Activated T-cell treated with anti-CD3 and anti-CD28 coated beads for 4 hours (primary cell): ENCODE measurements at places on chromosomes 12 and 14.

DNA sequence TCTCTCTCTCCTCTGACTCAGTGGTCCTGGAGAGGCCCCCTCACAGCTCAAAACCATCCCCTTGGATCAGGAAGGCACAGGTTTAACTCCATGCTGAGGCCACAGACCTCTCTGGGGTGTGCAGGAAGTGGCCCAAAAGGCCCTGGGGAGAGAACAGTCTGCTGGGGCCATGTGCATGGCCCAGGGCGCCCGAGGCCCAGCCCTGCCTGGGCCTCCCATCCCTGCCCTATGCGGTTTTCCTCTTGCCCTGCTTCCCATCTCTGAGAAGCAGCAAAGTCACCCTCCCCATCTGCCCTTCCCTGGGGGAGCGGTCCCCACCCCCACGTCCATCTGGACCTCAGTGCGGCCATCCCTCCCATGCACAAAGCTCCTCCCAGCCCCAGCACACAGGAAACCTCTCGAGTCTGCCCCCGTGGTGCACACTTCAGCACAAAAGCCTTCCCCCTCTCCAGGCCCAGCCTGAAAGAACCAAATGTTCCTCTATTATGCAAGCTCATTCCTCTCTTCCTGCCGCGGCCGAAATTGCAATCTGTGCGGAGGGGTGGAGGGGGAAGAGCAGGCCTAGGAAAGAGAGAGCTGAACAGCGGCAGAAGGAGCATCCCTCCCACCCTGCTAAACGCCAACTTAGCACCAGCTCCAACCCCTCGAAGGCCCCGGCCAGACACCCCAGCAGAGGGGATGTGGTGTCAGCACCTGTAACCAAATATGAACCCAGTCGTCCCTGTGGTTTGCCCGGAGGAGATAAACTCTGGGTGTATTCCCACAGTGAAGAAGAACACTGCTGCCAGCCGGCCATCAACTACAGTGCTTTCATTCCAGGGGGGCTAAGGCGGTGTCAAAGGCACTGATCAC, 108.5 kb downstream of the SCARB1 start:
- DNase-seq = no peak

GRCh38 chr14:54672688-54673087, 105.8 kb downstream of the SAMD4A start:
- no peak for DNase-seq

- DNase-seq = no peak
Measured at GRCh38 chr12:108349278-108349688, 10.2 kb upstream of the CMKLR1 start.

DNA sequence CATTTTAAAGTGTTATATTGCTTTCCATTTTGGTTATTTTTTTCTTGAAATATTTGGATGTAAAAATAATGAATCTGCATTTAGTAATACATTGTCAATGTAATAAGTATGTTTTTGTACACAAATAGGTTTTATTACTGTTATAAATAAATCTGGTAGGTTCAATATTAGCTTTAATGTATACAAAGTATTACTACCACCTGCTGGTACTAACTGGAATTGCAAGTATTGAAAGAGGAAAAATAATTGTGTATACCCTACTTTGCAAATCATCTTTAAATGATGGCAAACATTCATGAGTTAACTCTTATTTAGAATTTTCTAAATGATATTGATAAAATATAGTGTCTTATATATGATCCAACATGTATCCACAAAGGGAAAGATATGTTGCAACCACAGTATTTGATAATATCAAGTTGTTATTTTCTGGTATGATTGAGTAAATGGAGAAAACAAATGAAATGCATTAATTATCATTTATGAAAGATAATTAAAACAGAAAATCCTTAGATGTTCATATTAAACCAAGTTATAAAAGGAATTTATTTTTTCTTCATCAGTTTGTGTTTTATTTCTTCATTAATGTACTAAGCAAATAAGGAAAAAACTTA, 3.2 kb downstream of the OR4K2 start:
- DNase-seq = no peak

- peak; percentile 50 for DNase-seq
Measured at GRCh38 chr12:57069523-57069922, 9.1 kb downstream of the NEMP1 start.

- no peak for DNase-seq
Measured at GRCh38 chr14:57846596-57846995, 19.3 kb downstream of the SLC35F4 start.

DNA sequence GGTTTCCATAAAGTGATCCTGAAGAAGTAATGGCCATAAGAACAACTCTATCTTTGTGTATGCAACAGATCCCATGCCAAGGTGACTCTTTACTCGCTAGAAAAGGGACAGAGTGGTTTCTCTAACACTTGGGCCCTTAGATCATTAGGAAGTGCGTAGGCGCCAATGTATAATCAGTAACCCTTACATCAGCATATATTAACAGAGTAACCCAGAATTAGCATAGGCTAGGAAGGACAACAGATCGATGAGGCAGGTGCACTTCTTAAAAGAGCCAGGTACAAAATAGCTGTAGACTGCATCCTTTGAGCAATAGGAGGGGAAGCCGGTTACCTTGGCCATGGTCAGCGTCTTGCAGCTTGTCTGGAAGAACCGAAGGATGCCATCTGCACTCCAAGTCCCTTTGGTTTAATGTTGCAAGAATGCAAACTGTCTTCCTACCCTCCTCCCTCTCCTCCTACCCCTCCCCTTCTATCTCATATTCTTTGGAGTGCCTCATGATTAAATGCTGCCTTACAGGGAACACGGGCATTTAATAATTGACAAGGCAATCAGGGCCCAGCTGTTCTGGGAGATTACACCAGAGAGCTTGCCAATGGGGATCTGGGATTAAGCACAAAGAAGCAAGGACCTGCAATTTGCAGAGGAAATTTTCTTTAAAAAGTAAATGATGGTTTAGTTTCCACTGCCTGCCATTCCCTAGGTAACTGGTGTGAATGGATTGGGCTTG, 8.0 kb downstream of the GSG1 start:
- no peak for DNase-seq

GRCh38 chr12:28033538-28033915, 61.0 kb upstream of the PTHLH start:
- DNase-seq = no peak

DNA sequence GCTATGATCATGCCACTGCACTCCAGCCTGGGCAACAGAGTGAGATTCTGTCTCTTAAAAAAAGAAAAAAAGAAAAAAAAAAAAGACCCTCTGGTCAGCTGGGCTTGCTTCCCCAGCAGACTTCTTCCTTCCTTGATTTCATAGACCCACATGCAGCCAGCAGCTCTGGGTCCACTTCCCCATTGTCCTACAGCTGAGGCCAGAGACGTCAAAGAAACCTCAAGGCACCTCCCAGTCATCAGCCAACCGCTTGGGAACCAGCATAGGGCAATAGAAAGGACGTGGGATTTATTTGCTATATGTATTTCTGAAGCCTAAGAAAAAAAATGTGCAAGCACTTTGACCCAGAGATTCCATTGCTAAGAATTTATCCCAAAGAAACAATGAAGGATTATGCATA, 35.4 kb upstream of the SPPL3 start:
- no peak for DNase-seq

GRCh38 chr12:45235087-45236025, 19.5 kb downstream of the ANO6 start:
- no peak for DNase-seq

- DNase-seq = no peak
Measured at GRCh38 chr12:116538682-116539305, 20.4 kb upstream of the MAP1LC3B2 start.

GRCh38 chr14:90627478-90627877, 188.8 kb downstream of the TTC7B start:
- no peak for DNase-seq

DNA sequence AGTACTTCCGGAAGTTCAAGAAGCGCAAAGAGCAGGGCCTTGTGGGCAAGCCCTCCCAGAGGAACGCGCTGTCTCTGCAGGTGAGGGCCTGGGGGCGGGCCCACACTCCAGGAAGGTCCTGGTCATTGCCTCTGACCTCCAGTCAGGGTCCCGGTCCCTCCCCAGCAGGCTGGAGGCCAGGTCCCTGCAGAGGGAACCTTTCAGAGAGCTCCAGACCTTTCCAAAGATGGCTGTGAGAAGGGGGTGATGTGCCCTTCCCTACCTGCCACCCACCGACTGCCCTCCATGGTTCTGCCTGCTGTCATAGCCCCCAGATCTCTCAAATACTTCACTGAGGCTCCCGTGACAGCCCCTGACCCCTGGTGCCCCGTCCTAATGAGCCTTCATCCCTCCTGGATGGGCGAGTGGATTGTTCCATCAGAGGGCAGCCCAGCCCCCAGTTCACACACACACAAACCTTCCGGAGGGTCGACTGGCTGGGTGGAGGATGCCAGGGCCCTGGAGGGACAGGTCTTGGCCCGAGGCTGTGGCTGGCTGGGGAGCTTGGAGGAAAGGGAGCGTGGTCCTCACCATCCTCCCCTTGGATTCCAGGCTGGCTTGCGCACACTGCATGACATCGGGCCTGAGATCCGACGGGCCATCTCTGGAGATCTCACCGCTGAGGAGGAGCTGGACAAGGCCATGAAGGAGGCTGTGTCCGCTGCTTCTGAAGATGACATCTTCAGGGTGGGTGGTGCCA, 117.5 kb upstream of the FKBP4 start:
- DNase-seq = no peak

DNA sequence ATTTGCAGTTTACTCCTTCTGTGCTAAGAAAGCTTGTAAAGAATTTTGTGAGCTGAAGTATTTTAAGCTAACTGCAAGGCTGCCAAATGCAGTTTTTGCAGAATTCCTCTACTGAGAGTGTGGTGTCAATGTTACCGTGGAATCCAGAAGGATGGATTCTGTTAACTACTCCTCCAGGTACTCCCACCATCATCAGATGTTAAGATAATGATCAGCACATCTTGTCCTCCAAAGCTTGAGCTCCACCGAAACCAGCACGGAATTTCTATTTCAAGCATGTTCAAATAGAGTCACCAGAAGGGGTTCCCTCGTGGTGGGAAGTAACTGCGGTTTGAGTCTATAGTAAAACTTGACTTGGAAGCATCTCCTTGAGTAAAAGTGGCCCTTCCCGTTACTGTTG, 64.3 kb upstream of the CDKN3 start:
- DNase-seq = no peak

DNA sequence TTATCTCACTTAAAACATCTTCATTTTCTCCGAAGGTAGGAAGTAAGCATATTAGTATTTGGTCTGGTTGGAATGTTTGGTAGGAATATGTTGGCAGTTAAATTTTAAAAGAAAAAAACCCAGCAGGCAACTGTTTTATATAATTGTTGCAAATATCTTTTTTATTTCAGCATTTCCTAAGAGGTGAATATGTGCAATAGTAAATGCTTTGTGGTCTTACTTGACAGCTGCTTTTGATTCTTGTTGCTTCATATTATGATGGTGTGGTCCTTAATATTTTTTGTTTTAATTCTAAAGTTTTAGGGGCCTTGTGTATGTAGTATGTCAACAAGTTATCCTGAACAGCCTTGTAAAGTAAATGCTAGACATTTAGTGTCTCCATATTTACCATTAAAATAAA, 6.3 kb downstream of the TRAFD1 start:
- no peak for DNase-seq

DNA sequence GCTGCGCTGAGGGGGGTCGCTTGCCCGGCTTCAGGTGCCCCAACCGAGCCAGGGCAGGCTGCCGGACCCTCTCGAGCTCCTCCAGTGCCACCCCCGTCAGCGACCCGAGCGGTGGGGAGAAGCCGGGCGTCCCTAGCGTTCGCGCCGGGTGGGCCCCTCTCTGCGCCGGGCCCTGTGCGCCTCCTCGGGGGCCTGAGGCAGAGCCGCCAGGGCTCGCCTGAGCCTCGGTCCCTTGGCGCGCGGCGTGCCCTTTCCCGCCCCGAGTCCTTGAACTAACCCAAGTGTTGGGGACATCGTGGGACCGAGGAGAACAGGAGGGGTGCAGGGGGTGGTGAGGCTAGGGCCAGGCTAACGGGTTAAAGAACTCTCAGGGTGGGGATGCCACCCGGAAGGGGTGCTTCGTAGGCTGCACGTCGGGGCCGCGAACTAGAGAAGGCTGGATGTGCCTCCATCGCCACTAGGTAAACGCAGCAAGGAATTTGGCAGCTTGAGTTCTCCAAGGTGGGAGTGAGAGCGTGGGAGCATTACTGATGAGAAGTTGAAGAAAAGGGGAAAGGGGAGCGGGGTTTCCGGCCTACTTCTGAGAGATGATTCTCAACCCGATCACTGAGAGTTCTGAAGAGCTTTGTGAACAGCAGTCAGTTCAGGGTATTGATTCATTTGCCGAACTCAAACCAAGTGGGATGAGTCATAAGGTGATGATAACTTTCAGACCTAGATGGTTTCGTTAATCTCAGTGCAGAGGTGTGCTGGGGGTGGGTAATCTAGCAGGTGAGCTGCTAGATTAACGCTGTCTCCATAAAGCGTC, 618 bp downstream of the RNF34 start:
- DNase-seq = peak; percentile 43

- DNase-seq = no peak
Measured at GRCh38 chr14:33993246-33993645, 42.4 kb upstream of the EGLN3 start.

GRCh38 chr12:130162745-130163460, 639 bp downstream of the FZD10 start:
- DNase-seq = no peak

DNA sequence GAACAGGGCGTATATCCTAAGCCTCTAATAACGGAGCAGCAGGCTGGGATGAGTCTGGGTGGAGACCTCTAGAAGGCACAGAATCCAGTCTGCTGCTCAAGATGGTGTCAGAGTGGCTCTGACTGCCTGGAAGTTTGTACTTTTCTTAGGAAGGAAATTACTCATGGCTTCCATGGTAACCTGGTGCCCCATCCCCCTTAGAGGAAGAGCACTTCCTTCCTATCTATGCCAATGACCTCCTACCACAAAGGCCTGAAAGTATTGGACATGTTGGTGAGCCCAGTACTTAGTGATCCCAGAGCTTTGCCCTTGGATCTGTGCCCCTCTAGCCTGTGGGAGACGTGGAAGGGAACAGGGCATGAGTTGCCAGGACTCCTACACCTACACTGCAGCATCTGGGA, 1.5 kb downstream of the BATF start:
- DNase-seq = no peak

DNA sequence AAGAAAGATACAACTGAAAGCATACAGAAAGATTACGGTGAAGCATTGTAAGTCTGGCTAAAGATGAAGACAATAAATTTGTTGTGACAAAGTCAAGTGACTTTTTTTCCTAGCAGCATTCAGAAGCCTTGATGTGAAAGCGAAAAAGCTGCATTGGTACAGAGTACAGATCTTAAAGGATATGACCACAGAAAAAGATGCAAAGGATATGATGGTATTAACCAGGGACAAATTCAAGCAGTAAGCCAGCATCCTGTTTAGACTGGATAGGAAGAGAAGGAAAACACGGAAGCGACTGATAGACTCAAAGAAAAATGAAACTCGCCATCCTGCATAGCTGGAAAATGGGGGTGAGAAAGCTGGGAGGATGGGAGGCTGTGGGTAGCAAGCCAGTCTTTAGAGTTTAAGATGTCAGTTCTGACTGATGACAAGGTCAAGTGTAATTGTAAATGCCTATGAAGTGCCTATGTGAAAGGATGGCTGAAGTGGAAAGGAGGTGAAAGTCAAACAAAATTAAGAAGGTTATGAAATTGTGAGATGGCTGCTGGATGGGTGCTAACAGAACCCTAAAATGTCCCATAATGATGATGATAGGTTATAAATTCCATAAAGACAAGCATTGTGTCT, 92.4 kb downstream of the PHLDA1 start:
- DNase-seq = no peak
